ENCODE measurements at places on chromosomes 5 and 9.

DNA sequence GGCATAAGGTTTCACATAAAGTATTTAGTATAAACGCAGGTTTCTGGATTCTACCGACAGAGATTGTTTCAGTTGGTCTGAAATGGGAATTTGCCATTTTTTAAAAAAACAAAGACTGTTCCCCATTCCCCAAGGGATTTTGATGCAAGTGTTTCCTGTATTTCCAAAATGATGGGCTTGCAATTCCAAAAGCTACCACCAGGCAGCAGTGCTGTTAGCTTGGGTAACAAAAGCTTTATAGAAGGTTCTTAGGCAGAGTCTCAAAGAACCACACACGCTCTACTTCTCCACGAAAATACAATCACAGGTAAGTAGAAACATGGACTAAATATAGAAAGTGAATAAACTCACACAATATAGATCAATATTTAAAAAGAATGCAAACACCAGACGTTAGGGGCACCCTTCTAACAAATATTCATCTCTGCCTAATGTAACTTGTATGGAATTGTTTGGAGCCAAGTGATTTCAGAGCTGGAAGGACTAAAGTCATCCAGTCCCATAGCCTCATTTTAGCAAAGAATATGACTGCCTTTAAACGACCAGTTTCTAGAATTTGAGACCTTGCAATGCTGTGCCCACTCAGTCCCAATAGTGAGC, 154.3 kb downstream of the SPOCK1 start:
- DNase-seq = no peak

DNA sequence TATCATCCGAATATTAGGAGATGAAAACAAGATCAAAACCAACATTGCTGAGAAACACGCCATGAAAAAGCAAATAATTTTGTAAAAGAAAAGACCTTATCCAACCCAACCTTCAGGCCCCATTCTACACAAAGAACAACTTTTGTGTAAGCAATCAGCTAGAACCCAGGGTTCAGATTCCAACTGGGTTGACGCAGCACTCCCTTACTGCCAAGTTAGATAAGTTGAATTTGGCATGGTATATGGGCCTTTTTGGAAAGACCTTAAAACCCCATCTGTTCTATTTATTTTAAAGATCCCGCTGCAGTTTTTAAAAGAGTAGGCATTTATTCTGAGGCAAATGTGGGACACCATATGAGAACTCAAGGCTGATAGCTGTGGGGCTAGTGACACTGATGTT, 2033.8 kb upstream of the WWC1 start:
- DNase-seq = no peak

DNA sequence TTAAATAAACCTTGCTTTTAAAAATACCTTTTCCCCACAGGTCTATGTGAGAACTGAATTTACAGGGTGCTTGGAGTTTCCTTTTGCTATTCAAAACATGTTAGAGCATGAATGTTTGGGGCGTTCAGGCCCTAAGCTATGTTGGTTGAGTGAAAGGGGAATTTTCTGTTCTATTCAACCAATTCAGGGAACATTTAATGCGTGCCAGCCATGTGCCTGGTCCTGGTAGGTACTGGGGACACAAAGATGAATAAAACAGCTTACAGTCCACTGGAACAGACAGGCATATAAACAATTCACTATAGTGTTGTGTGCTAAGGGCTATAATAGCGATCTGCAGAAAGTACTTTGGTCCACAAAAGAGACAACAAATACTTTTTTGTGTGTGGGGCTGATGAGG, 108.5 kb downstream of the ZSWIM6 start:
- DNase-seq = no peak

- DNase-seq = no peak
These were observed 11.5 kb upstream of the NKX2-5 start for GRCh38 chr5:173246511-173246910.

GRCh38 chr5:115772731-115773475, 43.6 kb downstream of the CDO1 start:
- DNase-seq = no peak

GRCh38 chr5:134007581-134008265, 2.9 kb upstream of the VDAC1 start:
- DNase-seq = no peak

- no peak for DNase-seq
These were observed 55.1 kb upstream of the NFIB start for GRCh38 chr9:14369011-14369410.

GRCh38 chr9:131264231-131264630, 12.1 kb downstream of the FAM78A start:
- no peak for DNase-seq

DNA sequence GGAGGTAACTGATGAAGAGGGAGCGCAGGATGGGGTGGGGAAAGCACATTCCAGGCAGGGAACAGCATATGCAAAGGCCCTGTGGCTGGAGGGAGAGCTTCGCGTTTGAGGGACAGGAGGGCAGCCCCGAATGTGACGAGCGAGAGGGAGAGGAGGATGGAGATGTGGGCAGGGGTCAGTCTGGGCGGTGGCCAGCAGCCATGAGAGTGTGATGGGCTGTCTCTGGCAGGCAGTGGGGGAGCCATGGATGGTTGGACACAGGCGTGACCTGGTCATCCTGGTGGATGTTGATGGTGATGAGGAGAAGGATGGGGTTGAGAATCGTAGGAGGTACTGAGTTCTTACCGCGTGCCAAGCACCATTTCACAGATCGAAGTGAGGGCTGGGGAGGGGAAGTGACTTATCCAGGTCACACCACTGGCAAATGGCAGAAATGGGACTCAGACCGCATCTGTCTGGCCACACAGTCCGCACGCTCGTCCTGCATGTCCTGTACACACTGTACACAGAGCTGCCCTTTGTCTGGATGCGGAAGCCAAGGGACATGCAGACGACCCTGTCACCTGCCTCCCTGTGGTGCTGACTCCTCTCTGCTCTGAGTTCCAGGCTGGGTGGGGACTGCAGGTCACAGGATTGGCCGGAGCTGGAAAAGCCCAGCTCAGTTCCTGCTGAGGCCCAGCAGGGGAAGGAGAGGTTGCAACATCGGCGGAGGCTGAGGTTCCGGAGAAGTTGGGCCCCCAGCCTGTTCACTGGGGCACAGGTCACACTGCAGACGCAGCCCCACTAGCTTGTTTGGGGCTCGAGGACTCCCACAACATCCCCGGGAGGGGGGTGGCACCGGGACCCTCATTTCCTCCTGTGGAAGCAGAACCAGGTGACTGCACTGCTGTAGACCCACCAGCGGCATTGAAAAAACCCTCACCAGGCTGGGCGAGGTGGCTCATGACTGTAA, 165.6 kb upstream of the IER5L start:
- DNase-seq = peak; percentile 47

DNA sequence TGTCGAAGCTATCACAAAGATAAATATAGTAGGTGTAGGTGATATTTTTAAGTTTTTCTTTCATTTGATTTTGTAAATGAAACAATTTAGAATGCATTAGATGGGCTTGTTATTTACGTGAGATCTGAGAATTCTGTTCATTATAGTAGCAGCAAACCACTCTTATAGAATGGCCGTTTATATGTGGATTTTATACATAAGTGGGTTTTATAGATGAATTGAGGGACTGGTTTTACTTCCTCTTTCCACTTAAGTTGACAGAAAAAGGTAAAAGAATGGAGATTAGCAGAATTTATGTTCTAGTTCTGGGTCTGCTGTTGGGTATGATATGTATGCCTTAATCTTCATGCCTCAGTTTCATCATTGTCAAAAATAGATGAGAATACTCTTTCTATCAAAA, 5.6 kb downstream of the RMI1 start:
- DNase-seq = no peak

- DNase-seq = no peak
These were observed 170.4 kb upstream of the OTULINL start for GRCh38 chr5:14411216-14411615.

- peak; percentile 31 for DNase-seq
These were observed 13.2 kb downstream of the NINJ1 start for GRCh38 chr9:93120846-93121315.

DNA sequence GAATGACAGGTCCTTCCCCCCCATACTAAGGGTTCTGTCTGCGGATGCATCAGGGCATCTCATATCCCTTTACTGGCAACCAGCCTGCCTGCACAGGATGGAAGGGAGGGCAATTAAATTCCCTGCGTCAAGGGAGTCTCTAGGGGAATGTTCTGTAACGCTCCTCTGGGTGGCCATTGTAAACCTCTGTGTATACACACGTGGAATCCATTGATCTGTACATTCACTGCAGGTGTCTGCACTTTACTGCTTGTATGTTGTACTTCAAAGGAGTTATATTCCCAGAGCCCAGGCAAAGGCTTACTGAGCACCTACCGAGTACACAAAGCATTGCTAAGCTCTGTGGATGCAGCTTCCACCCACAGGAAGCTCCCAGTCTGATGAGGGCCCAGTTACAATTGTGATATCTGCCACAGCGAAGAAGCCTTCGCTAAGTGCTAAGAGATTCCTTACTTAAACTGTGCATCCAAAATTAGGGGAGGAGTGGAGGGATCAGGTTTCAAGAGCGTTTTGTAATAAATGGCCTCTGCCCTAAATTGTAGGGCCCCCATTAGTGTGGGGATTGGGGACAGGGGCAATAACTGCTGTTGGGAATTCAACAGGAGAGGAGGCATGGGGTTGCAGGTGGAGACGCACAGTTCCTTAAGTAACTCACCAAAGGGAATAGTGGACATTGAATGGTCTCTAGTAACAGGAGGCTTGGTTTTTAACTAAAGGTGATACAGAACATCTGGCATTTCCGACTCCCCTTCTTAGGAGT, 1.5 kb upstream of the RETREG1 start:
- no peak for DNase-seq

DNA sequence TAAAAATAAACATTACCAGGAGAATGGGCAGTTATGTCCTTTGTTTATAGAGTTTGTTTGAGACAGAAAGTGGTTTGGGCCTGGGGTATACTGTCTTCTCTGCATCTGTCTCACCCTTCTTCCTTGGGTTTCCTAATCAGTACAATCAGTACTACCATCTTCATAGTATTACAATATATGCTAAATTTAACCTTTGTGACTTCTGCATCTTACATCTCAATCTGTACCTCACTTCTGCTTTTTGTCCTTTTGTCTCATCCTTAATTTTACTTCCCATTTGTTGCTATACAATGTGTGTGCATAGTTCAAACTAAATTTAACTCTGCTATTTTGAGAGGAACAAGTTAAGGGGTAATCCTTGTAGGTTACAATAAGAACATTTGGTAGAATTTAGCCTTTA, 19.6 kb downstream of the FBXO38 start:
- no peak for DNase-seq

DNA sequence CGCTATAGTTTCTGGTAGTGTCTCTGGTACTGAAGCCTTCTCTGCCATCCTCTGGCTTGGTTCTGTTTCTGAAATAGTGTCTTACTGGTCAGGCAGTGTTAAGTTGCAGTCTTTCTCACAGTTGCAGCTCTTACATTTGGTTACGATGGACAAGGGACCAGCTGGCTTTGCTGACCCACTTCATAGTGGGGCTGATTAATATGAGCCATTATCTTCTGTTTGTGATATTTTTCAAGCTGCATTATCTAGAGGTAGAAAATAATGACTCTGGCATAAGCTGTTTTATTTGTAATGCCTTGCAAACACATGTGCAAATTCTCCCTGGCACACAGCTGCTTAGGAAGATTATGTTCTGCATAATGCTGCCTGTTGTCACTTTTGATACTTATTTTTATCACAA, 199.1 kb downstream of the KDM4C start:
- DNase-seq = no peak

- no peak for DNase-seq
These were observed 12.5 kb downstream of the MRPL41 start for GRCh38 chr9:137564134-137564533.

- DNase-seq = no peak
These were observed 626 bp downstream of the PSD2 start for GRCh38 chr5:139796061-139796806.

GRCh38 chr5:90347462-90347861, 62.1 kb downstream of the CETN3 start:
- no peak for DNase-seq

GRCh38 chr9:35193762-35194161, 32.0 kb downstream of the UNC13B start:
- DNase-seq = no peak

- DNase-seq = no peak
These were observed 861 bp downstream of the ZFYVE16 start for GRCh38 chr5:80408484-80409366.

DNA sequence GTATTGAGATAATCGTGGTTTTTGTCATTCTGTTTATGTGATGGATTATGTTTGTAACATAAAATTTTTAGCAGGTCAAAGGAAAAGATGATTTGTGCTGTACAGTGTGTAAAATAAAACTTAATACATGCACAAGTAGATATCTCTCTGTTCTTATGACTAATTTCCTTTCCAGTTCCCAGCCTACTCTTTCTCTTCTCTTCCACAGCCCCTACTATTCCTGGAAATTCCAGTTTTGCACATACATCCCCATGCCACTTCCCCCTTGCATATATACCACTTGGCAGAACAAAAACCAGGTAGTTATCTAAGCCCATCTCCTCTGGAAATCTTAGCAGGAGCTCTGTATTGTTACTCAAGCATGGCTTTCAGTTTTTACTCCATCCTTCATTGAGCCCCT, 20.2 kb downstream of the TEK start:
- DNase-seq = no peak

- DNase-seq = peak; percentile 46
These were observed 2.9 kb upstream of the PAX5 start for GRCh38 chr9:37036776-37037502.

DNA sequence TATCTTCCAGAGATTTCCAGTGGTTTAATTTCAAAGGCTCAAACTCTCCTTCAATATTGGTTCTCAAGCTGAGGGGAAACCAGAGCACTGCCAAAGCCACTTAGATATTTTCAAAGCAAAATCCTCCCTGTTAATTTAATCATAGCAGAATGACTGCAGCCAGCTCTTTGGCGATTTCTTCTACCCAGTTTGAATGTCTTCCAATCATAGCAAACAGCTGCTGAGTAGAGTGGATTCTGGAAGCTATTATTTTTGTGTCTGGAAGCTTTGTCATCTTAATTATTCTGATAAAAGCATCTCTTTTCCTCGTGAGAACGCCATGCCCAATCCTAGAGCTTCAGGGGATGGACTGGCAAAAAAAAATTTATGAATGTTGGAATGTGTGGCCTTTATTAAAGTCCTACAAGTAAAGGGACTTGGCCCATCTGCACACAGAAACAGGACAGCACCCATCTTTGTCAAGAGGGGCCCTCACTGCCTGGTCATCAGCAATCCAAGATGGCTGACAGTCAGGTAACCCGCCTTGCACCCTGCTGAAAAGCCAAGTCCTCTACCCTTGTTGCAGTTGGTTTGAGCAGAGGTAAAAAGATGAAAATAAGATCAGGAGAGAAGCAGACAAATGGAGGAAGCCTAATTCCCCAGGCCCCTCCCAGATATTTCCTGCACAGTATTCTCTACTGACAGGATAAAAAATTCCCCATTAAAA, 125.1 kb downstream of the SUSD1 start:
- no peak for DNase-seq

DNA sequence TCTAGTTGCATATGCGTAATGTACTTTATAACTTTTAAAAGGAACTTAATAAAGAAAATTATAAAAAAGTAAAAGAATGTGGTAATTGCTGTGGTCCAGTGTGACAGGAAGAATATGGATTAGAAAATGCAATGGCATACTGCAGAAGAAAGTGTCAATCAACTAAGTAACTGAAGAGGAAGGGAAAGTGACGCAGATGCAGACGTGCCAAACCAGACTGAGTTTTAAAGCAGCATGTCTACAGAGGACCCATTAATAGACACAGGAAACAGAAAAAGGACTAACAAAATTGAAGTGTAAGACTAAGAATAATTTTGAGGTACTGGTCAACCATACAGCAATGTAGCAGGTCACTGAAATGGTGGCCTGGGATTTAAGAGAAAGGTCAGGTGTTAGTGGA, 73.3 kb downstream of the DPYSL3 start:
- no peak for DNase-seq

GRCh38 chr9:124512806-124513204, 5.6 kb upstream of the NR5A1 start:
- peak; percentile 72 for DNase-seq

GRCh38 chr9:95053611-95054570, 263.6 kb downstream of the FANCC start:
- no peak for DNase-seq
